ENCODE measurements at places on chromosomes 7 and 10.

DNA sequence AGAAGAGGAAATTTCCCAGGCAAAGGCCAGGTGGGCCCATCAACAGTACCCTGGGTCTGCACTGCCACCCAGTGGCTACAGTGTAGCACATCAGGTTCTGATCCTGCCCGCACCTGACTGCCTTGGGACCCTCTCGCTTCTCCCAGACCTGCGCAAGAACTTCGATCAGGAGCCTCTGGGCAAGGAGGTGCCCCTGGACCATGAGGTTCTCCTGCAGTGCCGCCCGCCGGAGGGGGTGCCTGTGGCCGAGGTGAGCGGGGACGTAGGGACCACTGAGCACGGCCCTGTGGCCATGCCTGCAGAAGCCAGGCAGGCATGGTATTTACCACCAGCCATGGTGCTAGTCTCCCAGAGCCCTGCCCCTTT, 33.9 kb upstream of the SLC29A3 start:
- peak; percentile 70 for DNase-seq

DNA sequence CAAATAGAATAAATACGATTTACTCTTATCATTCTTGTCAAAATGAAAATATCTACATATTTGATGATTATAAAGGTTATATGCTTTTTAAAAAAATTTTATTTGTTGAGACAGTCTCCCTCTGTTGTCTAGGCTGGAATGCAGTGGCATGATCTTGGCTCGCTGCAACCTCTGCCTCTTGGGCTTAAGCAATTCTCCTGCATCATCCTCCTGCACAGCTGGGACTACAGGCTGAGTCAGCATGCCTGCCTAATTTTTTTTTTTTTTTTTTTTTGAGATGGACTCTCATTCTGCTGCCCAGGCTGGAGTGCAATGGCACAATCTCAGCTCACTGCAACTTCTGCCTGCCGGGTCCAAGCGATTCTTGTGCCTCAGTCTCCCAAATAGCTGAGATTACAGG, 48.9 kb downstream of the PUS7 start:
- peak; percentile 86 for DNase-seq

DNA sequence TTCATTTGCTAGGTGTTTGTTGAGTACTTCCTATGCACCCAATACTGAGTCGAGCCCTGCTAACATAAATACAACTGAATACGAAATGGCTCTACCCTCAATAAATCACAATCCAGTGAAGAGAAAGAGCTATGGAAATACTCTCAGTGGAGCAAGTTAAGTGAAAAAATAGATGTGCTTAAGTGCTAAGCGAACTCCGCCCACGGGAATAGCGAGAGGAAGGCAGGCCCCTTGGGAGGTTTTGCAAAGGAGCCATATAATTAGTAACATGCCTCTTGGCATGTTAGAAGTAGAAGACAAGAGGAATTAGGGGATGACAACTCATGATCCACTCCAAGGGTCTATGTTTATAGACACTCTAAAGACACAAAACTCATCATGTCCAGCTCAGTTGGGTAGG, 42.8 kb upstream of the TSPAN33 start:
- DNase-seq, result peak; percentile 18

GRCh38 chr7:120617275-120617674, 240.7 kb downstream of the TSPAN12 start:
- DNase-seq, result no peak

DNA sequence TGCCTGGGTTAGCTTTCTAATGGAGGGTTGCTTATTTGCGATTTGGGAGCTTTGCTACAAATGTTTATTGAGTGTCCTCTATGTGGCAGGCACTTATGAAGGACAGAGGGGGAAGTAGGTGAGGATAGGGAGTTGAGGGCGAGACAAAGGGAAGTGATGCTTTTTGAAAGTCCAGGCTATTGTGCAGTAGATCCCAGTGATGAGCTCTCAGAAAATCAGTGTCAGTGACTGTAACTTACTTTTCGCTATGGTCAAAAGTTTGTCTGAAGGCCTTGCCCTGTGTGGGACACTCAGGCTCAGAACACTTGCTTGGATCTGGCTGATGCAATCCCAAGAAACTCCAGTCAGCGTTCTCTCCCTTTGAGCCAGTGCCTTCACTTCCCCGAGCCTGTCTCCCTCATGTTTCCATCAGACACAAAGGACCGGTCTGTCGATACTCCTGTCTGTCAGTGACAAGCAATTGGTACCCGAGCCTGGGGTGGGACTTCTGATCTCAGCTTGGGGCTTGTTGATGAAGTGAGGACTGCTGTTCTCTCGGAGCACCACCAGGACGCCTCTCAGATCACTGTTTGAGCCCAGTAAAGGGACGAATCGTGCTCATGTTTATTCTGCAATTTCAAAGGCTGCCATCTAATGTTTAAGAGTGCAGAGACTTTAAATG, 63.1 kb upstream of the SORCS3 start:
- peak; percentile 14 for DNase-seq

GRCh38 chr10:11527068-11527467, 84.4 kb downstream of the USP6NL start:
- DNase-seq, result no peak

DNA sequence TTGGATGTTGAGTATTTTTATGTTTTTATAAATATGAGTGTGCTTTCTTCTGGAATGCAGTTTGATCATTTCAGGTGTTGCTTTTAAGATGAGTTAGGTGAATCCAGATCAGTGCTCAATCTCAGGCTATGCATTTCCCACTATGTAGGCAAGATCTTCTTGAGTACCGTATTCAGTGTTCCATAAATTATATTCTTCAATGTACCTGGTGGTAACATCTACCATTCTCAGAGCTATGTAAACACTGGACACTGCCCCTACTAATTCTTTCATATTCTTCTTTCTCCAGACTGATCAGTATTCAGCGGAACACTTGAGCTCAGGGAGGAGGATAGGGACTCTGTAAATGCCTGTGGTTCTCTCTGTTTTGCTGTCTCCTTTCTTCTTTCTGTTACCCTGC, 25.5 kb upstream of the NME8 start:
- no peak for DNase-seq

DNA sequence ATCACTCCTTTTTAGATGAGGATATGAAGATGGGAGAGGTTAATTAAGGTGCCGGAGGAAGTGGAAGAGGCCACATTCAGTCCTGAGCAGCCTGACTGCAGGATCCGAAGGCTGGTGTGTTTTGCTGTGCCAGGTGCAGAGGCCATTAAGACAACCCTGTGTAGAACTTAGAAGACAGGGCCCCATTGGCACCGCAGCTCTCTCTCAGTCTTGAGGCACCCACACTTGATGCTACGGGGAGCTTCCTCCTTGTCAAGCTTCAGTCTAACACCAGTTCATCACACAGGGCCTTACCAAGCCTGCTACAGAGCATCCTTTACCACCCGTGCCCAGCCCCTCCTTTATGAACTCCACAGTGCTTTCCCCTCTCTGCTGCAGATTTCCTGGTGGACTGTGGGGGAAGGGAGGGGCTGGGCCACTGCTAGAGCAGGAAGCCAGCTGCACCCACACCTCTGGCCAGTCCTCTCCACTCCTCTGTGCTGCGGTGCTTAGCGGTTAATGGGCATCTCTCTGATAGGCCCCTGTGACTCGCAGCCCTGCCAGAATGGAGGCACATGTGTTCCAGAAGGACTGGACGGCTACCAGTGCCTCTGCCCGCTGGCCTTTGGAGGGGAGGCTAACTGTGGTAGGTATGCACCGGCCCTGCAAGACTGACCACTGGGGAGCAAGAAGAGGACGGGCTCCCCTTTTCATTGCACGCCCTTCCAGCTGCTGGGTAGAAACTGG, 45.5 kb downstream of the VWA2 start:
- no peak for DNase-seq

DNA sequence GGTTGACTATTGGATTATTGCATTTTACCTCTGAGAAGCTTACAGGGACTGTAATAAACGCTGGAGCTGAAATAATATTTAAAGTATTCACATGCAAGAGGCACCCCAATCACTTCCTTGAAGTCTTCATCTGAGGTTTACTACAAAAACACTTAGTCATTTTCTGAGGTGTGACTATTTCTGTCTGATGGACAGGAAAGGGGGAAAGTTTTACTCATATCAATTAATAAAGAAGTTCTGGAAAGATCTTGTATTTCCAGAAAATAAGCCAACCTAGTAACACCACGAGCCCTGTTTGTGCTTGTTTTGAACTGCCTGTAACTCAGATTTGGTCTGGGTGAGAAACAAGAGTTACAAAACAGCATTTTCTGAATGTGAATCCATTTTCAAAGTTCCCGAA, 63.9 kb upstream of the PRKCQ start:
- no peak for DNase-seq

- peak; percentile 70 for DNase-seq
These were observed 13.1 kb upstream of the TMEM213 start for GRCh38 chr7:138784692-138785091.

- peak; percentile 92 for DNase-seq
These were observed 9.5 kb downstream of the ANKRD1 start for GRCh38 chr10:90911133-90912051.

DNA sequence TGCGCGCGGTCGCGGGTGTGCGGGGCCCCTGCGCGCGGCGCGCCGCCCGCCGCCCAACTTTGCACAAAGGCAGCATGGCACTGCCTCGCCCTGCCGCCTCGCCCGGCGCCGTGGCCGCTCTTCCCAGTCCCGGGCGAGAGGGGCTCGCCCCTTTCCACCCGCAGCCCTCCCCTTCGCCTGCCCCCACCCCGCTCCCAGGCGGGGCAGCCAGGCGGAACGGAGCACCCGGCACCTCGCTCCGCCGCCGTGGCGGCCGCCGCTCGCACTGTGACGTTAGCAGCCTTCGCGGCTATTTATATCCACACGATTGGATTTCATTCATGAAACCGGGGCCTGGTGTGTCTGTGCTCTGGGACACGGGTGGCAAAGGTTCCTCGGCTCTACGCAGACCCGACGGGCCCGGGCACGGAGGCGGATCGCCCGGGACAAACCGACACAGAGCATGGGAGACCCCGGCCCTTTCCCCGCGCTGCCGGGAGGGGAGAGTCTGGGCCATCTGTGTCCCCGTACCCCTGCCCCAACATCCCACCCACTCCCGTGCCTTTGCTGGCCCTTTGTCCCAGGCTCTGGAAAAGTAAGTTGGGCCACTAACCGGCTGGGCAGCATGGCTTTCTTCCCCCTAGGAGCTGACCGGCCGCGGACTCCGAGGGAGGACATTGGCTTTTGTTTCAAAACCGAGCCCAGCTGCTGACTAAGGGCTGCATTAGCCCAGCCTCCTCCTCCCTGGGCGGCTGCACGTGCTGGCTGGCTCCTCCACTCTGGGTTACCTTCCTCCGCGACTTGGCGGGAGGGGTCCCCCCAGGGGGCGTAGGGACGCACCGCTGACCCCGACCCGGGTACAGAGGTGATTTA, at the start of gene RHOBTB1:
Gene RHOBTB1, minus strand, starts transcription at position 128 of the 852 bp plus-strand sequence. CDS start 32,643 bp downstream, outside the sequence.
- DNase-seq, result peak; percentile 91

DNA sequence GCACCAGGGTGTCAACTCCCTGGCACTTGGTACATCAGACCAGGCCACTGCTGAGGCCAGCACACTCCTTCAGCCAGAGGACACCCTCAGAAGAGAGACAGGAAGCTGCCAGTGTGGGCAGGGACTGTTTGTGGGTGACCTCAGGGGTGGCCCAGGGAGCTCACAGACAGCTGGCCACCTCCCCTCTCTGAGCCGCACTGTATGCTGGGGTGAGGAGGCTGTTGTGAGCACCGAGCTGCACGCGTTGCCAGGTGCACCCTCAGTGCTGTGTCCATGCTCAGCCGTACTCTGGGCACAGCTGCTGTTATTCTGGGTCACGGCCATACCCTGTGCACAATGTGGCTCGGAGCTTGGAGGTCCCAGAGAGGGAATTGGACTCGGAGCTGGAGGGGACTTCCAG, 61.5 kb upstream of the NANOS1 start:
- DNase-seq, result no peak
